M059J (cell line): ENCODE measurements at places on chromosomes 16 and 17.

GRCh38 chr17:53273126-53273525 lies 549.6 kb upstream of the KIF2B start:
- no peak for DNase-seq

GRCh38 chr17:80203471-80203963 lies 16.6 kb downstream of the SGSH start:
- DNase-seq = no peak

GRCh38 chr16:86354641-86355513 lies 155.4 kb upstream of the FOXF1 start:
- DNase-seq = peak; percentile 95

DNA sequence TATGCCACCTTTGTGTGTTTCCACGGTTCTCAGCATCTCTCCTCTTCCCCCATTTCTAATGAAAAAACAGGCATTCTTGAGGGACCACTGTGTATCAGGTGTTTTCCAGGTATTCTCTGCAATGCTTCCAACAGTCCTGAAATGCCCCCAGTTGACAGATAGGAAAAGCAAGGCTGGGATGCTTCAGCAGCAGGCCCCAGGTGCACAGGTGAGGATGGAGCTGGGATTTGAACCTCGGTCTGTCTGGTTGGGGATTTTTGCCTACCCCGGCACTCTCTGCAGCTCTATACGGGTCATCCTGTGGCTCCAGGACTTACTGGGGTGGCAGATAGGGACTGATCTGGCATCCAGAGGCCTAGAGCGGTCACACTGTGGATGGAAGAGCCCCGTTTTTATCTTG lies 180.5 kb upstream of the GSE1 start:
- DNase-seq = no peak

DNA sequence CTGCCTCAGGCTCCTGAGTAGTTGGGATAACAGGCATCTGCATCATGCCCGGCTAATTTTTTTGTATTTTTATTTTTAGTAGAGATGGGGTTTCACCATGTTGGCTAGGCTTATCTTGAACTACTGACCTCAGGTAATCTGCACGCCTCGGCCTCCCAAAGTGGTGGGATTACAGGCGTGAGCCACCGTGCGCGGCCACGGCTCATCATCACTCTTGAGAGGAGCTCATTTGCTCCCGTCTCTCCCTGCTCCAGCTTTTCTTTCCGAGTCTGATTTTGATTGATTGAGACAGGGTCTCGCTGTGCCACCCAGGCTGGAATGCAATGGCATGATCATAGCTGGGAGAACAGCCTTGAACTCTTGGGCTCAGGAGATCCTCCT lies 12.6 kb downstream of the PGS1 start:
- no peak for DNase-seq

DNA sequence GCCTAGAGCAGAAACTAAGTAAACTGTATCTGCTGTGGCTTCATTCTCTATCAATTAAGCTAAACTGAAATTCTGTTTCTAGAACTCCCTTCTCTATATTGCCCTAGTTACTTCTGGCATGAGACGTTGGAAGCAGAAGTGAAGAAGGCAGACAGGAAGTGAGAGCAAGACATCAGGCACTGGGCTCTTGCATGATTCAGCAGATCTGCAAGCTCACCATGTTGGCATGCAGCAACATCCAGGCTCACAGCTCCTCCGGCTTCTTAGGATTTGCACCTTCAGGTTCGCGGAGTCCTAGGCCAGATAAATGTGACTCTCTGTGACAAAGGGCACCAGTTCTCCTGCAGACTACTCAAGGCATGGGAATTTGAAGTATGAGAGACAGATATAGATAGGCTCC lies 148.3 kb downstream of the CDH8 start:
- DNase-seq = peak; percentile 59

GRCh38 chr17:81870131-81870980 lies 781 bp downstream of the ARHGDIA start:
- DNase-seq = peak; percentile 47

- no peak for DNase-seq
These were observed 31.3 kb downstream of the MAP1LC3B start for GRCh38 chr16:87423429-87423828.

- DNase-seq = peak; percentile 53
These were observed 10.6 kb upstream of the CETP start for GRCh38 chr16:56950881-56951771.

GRCh38 chr17:72407336-72407909 lies 286.6 kb downstream of the SOX9 start:
- DNase-seq = peak; percentile 100

GRCh38 chr17:36682773-36683172 lies 81.4 kb downstream of the MRM1 start:
- no peak for DNase-seq

DNA sequence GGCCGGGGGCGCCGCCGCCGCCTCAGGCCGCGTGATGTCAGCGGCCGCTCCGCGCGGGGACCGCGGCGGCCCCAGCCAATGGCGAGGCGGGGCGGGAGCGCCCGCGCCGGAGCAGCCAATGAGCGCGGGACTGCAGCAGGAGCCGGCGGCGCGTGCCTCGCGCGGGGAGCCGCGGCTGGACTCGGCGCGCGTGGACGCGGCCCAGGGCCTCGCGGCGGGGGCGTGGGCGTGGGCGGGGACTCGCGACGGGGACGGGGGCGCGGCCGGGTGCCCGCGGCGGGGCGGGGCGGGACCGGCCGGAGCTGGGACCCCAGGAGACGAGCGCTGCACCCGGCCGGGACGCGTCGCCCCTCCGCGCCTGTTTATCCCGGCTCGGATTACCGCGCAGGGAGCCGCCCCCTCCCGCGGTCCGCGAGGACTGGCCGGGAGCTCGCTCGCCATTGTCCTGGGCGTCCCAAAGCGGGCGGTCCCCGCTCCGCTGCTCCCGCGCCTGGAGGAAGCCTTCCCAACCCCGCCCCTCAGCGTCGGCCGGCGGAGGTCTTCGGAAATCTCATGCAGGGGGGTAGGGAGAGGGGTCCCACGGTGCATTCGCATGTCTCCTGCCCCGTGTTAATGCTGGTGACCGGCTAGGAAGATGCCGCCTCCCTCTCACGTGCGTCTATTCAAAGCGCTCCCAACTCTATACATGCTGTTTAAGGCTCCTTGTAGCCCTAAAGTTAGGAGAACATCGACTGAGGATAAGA lies at the start of gene RNF157:
TSS of gene RNF157 (minus strand) at position 33 of the 743 bp plus-strand sequence. CDS start 253 bp downstream, outside the sequence.
- peak; percentile 65 for DNase-seq

- no peak for DNase-seq
These were observed 21.6 kb downstream of the FOXF1 start for GRCh38 chr16:86531641-86532525.

DNA sequence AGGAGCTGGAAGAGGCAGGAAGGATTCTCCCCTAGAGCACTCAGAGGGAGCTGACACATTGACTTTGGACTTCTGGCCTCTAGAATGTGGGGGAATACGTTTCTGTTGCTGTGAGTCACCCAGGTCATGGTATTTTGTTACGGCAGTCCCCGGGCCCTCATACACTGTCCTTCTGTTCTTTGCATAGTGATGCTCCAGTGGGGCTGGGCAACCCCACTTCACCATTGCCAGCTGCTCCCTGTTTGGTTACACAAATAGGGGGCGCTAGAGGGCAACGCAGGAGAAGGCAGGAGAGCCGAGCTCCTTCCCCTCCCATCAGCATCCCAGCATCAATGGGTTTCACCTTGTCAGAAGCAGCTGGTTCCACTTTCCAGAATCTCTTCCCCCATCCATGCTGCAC lies 257.7 kb upstream of the FOXF1 start:
- peak; percentile 44 for DNase-seq

DNA sequence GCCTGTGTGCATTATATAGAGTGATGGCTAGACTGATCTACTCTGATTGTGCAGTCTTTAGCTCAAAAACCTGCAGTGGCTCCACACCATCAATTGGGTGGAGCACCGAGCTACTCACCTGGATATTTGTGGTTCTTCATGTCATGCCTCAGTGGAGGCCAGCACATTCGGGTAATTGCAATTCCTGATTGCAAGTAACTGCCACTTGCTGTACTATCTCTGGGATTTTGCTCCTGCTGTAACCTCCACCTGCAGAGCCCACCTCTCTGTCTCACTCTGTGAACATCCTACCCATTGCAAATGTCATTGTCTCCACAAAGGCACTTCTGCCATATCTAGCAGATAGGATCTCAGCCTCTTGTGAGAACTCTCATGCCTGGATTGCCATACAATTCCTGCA lies 1.7 kb upstream of the CCL1 start:
- DNase-seq = no peak

DNA sequence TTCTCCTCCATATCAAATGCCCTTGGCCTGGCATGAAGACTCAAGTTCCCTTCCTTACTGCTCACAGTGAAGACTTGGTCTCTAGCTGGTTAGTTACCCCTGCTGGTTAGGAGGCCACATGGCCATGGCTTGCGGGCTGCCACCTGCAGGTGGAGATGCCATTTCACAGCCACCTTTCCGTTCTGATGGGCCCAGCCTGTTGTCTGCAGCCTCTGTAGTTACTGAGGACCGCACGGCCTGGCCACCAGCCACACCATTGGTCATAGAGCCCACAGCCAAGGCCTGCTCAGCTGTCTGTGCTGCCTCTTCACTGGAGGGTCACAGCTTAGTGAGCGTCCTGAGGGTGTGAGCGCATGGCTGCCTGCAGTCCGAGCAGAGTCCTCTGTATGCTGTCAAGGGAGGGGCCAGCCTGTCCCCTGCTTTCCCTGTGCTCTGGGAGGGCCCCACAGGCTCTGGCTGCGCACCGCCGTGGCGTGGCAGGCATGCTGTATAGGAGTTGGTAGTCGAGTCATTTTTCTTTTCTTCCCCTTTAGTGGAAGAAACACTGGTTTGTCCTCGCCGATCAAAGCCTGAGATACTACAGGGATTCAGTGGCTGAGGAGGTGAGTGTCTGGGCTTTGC lies 59.2 kb downstream of the PLD6 start:
- DNase-seq = peak; percentile 15

DNA sequence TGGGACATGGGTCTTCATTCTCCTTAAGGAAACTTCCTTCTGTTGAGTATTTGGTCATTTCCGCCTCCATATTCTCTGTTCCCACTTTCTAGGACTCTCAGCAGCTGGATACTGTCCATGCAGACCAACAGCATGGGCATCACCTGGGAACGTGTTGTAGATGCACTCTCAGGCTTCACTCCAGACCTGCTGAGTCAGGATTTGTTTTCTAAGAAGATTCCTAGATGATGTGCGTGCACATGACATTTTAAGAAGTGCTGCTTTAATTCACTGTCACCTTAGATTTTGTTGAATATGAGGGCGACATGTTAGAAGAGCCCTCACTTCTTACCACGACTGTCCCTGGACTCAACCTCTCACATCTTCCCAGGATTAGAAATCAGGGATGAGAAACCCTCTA lies 10.0 kb upstream of the SDK2 start:
- no peak for DNase-seq

DNA sequence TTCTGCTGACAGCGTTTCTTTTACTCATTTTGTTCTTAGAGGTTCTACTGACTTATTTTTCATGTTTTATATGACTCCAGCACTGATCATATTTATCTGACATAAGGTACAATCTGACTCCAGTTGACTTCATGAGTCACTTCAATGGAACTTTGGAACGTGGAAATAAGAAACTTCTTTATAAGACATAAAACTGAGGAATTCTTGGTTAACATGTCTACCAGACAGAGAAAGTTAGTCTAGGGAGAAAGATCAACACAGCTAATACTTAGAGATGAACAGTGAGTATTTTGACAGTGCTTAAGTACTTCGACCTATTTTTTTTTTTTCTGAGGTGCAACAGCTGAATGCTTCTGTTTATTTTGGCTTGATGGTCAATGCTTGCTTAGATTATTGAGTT lies 679.5 kb downstream of the KCNJ2 start:
- peak; percentile 54 for DNase-seq

- no peak for DNase-seq
These were observed 27.9 kb upstream of the LRRC37A3 start for GRCh38 chr17:64947152-64947551.

DNA sequence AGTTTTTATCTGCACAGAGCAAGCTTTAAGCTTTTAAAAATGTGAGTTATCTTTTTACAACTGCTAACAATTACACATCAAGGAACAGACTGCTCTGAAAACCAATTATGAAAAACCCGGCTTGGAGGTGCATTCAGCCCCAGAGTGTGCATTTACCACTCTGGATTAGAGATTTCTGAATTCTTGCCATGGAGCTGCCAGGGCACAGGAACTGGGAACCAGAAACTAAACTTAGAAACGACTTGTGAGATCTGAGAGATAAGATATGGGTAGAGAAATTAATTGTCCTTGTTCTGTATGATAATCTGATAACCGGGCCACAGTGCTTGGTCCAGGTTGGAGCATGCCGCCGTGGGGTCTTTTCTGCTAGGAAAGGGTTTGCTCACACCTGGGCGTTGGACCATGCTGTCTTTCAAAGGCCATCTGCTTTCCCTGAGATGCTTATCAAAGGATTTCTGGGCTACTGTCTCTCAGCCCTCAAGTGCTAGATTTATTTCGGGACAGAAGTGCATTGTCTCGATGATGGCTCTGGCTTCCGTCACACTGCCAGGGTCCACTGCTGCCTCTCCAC lies 210.0 kb downstream of the MAF start:
- no peak for DNase-seq

DNA sequence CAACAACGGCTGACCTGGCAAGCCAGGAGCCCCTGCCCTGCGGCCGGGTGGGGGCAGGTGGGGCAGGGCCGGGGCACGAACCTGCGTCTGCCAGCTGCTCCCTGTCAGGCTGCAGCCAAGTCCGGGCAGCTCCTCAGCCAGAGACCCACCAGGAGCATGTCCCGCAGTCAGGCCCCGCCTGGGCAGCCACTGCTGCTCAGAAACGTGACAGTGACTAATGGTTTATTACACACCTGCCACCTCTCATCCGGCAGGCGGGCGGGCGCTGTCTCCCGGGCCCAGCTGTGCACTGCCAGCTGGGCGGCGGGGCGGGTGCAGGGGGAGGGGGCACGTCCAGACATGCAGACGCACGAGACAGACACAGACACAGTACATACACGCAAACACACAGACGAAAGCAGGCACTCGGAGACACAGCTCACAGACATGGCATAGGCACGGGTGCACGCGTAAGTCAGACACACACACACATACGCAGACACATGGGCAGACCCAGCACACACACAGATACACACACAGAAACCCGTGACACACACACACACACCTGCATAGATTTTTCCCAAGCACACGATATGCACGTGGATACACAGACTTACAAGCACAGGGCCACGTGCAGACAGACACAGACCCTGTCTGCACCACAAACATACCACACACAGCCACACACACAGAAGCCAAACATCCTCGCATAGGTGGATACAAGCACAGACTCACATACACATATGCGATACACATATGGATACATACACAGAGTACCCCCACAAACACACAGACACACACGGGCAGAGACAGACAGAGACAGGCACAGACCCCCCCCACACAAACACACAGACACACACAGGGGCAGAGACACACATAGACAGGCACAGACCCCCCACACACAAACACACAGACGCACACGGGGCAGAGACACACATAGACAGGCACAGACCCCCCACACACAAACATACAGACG lies 248.3 kb upstream of the CIBAR2 start:
- DNase-seq = no peak

- DNase-seq = peak; percentile 85
These were observed 17.5 kb upstream of the MT4 start for GRCh38 chr16:56547120-56547948.

- DNase-seq = no peak
These were observed 47.1 kb downstream of the NUP93 start for GRCh38 chr16:56777001-56777400.

- DNase-seq = no peak
These were observed 44.5 kb upstream of the MLYCD start for GRCh38 chr16:83854420-83854819.

GRCh38 chr17:2563061-2563460 lies 30.4 kb upstream of the PAFAH1B1 start:
- DNase-seq = no peak

- peak; percentile 18 for DNase-seq
These were observed at the start of gene CRYM for GRCh38 chr16:21277927-21278706. TSS of gene CRYM (minus strand) at chr16:21278290. CDS start at chr16:21278251, 39 bp downstream.
